ENCODE measurements at places on chromosomes 1 and 21.

GRCh38 chr1:50697440-50698421 is 262.3 kb downstream of the FAF1 start:
- no peak for DNase-seq

DNA sequence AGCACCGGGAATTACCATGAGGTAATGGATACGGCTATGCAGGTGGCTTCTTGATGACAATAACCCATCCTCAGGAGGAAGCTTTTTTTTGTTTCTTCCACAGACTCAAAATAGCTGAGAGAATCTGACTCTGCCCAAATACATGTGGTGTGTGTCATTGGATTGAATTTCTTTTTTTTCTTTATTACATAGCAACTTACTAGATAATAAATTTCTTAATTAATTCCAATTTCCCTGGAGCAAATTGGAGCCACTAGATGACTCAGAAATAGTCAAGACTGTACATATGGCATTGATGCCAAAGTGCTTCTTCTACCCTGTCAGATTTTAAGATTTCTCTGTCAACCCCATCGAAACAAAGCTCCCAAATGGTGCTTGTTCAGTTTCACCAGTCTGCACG is 42.7 kb downstream of the L1TD1 start:
- no peak for DNase-seq

DNA sequence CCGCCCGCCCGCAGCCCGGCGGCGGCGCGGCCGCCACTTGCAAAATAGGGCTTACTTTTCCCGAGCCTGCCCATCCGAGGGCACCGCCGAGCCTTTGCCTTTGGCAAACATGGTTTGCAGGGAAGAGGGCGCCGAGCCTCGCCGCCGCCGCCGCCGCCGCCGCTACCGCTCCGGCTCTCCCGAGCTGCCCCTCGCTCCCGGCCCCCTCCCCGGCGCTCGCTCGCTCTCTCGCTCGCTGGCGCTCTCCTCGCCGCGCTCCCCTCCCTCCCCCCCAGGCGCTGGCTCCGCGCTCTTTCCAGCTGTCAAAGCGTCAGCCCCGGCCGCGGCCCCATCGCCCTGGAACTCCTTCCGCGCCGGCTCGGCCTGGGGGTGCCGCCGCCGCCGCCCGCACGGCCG is 298 bp downstream of the SSBP3 start:
- DNase-seq: no peak

DNA sequence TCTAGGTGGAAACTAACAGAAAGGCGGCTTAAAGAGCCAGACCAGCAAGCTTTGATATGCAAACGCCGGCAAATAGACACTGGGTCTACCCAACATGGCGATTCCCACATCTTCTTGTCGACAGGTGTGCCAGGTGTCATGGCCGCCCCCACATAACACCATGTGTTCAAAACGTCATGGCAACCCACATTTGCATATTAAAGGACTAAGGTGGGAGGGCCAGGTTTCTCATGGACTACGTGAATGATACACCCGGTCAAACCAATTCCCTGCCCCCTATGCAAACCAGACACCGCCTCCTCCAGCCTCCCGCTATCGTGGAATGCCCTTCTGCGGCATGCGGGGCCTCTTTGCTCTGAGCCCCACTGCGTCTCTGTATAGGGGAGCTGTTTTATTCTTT is 41.3 kb downstream of the ICOSLG start:
- DNase-seq: no peak

- no peak for DNase-seq
Measured at GRCh38 chr1:39412892-39413291, 78.5 kb upstream of the BMP8A start.

DNA sequence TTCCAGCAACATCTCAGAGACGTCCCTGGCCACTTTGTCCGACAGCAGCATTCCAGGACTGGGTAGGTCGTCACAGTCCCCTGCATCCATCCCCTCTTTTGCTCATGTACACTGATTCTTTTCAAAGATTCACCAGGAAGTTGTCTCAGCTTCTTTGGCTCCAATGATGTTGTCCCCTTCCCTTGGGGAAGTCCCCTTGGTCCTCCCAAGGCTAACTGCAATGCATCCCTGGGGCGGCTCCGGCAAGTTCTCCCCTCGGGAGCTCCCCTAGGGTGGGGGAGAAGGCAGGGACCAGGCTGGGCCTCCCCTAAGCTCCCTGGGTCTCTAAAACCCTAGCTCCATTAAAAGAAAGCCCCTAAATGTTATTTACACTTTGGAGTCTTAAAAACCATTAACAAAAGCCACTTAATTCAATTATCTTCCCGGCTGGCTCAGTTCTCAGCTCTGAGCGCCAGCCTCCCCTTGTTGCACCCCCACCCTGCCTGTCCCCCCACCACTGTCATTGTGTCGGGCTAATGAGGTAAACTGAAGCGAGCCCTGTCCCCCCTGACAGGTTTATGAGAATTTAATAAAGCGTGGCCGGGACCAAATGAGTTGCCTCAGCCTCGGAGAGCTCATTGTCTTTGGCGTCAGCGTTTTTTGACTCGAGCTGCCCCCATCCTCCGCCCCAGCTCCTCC is 25.3 kb downstream of the KNCN start:
- no peak for DNase-seq

DNA sequence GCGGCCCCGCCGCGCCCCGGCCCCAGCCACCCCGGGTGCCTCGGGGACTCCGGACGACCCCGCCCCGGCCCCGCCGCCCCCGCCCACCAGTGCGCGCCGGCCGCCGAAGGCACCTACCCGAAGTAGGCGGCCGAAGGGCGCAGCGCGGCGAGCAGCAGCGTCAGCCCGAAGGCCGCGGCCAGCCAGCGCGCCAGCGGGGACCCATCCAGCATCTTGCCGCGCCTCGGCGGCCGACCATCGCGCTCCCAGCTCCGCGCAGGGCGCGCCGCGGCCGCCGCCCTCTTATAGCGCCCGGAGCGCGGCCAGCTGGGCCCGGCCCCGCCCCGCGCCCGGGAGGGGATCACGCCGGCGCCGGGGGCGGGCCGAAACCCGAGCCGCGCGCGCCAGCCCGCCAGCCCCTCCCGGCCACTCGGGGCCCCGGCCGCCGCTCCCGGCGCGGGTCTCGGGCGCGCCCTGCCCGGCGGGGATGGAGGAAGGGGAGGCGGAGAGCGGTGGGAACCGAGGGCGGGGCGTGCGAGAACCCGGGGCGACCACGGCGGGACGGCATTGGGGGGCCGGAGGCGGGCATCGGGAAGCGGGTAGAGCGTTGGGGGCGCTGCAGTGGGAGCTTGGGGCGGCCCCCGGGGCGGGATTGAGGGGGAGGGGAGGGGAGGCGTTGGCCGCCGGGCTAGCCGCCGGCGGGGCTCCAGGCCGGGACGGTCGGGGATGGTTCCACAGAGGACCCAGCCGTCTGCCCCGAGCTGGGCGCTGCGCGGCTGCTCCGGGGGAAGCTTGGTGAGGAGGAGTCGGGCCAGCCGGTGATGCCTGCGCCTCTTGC is at the start of gene WNT9A:
Gene WNT9A, minus strand, starts transcription at position 257 of the 817 bp plus-strand sequence. Its CDS starts 45 bp downstream, at position 212.
- no peak for DNase-seq

DNA sequence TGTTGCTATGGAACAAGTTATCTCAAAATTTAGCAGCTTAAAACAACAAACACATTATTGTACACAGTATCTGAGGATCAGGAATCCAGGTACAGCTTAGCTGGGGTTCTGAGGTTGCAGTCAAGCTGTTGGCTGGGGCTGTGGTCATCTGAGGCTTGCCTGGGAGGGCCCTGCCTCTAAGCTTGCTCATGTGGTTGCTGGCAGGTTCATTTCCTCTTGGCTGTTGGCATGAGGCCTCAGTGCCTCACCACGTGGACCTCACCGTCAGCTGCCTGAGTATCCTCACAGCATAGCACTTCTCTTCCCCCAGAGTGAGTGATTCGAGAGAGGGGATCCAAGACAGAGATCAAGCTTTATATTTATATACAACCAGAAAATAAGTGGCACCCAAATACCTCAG is 18.6 kb downstream of the NTPCR start:
- DNase-seq: no peak

- no peak for DNase-seq
Measured at GRCh38 chr1:83692524-83693381, 306.2 kb downstream of the TTLL7 start.

GRCh38 chr1:201648907-201649721 is 110.2 kb downstream of the NAV1 start:
- DNase-seq: peak; percentile 84

DNA sequence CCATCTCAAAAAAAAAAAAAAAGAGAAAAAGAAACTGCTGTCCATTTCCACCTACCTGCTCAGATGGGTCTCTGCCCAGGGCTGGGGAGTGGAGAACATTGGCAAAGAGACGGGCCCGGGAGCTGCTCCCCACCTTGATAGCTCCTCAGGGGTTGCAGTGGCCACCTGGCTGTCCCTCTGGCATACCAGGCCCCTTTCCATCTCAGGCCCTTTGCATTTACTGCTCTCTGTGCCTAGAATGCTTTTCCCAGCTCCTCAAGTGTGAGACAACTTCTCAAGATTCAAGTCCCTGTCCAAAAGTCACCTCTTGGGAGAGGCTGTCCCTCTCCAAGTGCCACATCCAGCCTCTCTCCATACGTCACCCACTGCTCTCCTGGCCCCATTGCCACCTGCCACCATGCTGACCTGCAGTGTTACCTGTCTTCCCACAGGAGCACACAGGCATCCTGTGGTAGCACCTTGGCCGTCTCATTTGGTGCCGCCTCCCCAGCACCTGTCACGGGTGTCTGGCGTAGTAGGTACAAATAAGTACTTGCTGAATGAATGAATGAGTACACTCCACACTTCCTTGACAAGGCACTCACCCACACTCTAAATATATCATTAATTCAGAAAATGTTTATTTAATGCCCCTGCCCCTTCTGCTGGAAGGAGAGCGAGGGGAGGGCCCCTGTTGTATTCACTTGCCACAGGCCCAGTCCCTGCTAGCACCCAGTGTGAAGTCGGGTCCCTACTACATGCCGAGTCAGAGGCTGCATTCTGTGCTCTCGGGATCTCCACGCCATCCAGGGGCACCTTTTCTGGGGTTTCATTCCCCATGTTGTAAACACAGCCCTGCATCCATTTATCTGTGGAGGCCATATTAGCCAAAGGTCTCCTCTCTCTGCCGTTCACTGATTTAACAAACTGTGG is 48.8 kb downstream of the DISP3 start:
- DNase-seq: no peak

DNA sequence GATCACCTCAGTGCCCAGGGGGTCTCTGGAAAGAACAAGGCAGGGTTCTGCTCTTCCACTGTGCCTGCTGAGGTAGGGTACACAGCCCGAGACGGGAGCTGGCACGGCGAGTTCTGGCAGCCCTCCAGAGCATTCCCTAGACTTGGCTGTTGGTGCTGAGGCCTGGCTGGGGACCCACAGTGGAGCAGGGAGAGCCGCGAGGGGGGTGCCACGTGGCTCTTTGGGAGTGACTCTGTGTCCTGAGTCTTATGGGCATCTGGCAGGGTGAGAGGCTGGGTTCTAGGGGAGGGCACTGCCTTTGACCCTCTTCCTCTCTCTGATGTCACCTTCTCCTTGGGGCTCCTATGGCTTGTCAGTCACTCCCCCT is 336.4 kb downstream of the CAMTA1 start:
- DNase-seq: peak; percentile 57

DNA sequence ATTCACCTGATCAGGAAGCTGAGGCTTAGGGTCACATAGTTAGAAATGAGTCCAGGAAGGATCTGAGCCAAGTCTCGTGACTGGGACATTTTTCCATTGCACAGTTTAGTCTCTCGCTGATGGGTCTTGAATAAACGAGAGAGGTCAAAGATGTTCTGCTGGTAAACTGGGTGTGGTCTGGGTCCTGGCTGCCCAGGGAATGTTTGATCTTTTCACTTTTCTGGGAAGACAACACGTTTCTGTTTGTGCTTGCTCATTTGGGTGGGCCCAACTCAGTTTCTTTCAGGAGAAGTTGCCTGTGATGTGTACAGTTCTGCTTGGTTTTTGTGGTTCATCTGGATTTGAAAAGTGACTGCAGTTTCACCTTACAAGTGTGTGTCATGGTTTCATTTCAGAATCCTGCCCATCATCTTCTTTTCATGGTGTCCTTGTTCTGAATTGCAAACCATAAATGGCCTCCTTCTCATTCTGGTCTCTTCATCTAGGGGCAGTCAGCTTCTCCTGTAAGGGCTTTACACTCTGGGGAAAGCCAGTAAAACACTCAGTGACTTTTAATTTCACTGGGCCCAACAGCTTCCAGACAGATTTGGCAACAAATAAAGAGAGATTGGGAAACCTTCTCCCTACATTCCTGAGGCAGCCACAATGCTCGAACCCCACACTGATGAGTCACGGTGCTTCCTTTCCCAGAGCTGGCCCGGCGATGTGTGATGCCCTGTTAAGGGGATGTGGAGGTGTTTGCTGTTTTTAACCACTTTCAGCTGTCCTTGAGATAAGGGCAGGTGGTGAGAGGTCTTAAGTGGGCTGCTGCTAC is 7.2 kb upstream of the TACSTD2 start:
- DNase-seq: peak; percentile 67

- no peak for DNase-seq
Measured at GRCh38 chr1:100773444-100773843, 53.9 kb downstream of the VCAM1 start.

DNA sequence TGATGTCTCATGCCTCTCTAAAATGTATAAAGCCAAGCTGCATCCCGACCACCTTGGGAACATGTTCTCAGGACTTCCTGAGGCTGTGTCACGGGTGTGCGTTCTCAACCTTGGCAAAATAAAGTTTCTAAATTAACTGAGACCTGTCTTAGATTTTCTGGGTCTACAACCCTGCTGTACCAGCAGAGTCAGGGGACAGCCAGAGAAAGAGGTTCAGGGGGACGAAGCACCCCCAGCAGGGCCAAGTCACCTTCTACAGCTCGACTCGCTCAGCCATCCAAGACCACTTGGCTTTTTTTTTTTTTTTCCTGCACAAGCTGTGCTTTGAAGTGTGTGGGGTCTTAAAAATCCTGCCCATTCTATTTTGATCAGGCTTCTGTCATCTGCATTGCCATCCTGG is 28.5 kb upstream of the PDE9A start:
- DNase-seq: no peak

DNA sequence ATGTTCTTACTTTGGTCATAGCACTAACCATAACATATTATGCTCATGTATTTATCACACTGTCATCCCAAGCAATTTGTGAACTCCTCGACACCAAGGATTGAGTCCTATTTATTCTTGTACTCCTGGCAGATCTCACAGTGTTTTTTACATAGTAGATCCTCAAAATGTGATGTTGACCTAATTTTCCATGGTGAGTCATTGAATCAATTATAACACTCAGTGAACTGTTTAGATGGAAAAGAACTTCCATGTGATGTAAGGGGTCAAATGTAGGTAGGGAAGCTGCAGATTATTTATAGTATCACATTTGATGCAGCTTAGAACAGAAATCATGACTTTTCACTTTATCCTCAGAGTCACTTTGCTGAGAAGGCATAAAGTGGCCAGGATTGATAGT is 281.9 kb upstream of the ADAMTS5 start:
- no peak for DNase-seq

Measured in posterior cingulate gyrus (tissue), 11 donors.